ENCODE measurements at places on chromosomes 2 and 18.

- no peak for DNase-seq
These were observed 25.4 kb upstream of the SLC66A3 start for GRCh38 chr2:11129598-11130449.

DNA sequence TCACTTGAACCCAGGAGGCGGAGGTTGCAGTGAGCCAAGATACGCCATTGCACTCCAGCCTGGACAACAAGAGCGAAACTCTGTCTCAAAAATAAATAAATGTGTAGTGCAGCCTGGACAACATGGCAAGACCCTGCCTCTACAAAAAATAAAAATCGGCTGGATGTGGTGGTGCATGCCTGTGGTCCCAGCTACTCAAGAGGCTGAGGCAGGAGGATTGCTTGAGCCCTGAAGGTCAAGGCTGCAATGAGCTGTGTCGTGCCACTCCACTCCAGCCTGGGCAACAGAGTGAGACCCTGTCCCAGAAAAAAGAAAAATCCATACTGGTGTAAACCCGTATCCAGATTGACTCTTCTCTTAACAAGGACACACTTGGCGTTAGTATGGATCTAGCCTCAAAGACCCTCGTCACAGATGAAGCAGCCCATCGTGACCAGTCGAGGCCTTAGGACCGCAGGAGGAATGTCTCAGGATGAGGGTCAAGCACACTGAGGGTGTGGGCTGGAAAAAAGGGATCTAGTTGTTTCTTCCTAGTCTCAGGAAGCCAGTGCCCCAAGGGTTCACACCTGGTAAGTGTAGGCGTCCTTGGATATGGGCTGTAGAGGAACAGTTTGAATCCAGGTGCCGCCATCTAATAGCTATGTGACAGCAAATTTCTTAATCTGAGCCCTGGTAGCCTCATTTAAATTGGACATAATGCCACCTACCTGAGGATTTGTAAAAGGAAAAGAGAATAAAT lies 4.0 kb upstream of the GPBAR1 start:
- DNase-seq: no peak

- no peak for DNase-seq
These were observed 22.2 kb downstream of the ACVR2A start for GRCh38 chr2:147867050-147867449.

GRCh38 chr2:121297217-121297830 lies 12.3 kb upstream of the TFCP2L1 start:
- DNase-seq: peak; percentile 63

- DNase-seq: no peak
These were observed 31.5 kb downstream of the MOB4 start for GRCh38 chr2:197547163-197547900.

DNA sequence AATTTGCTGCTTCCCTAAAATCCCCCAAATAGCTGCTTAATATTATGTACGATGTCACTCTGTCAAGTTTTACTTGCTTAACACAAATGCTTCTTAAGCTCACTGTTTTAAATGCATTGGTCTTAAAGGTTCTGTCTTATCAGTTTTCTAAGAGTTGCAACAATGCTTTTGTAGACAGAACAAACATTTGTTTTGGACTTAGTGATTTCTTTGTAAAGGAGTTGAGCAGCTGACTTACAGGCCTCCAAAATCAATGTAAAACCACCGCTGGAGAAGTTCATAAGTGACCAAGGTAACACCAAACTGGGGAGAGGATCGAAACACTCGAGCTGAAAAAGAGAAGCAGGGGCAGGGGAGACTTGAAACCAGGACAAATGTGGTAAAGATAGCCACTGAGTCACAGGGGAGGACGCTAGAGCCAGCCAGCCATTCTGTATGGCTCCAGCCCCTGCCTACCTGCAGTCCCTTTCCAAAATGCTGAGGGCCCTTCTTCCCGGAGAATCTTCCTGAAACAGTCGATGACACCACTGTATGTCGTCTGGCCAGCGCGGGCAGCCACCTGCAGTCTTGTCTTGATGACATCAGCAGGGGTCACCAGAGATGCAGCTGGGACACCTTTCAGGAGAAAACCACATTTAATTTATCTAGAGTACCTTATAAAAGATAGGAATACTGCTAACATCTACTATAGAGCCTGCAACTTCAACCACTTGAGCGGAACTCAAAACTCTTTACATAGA lies 100.2 kb downstream of the DYNC1I2 start:
- DNase-seq: no peak

DNA sequence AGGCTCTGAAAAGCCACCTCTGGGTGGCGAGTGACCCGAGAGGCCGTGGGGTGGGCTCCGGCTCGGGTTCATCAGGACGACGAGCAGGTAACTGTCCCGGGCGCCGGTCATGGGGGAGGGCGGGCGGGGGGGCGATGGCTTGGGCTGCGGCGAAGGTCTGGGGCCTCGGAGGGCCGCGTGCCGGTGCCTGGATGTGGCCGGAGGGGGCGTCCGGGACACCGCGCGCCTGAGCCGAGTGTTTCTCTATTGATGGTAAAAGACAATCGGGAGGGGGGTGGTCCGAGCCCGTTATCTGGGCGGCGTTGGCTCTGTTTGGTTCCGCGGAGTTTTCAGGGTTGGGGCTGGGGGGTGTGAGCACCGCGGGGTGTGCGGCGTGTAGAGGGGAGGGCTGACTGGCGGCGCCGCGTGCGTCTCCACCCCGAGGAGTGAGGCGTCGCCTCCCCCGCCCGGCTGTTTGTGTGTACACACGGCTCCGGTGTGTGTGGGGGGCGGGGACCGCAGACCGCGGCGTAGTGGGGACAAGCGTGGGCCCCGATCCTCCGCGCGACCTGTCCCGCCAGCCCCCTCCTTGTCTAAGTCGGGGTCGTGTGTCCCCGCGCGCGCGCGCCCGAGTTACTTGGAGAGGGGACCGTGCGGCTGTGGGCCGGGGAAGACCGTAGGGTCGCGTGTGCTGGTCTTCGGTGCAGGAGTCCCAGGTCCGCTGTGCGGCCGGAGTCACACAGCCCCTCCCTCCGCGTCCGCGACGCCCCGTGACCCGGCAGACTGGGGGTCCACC lies 1.6 kb downstream of the CTIF start:
- peak; percentile 54 for DNase-seq

DNA sequence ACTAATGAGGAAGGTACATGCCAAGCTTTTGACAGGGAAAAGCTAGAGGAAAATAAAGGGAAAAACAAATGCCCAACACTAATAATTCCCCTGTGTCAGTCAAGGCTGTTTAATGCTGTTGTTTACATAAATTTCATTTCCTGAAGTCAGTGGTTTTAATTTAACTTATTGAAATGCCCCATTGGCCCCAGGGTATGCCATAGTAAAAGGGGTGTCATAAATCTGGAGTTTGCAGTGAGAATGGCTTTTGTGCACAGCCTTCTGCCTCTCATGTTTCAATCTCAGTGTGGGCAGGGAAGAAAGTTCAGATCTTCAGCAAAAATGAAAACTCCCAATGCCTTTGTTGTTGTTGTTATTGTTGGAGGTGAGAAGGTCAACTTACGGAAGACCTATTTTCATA lies 550.1 kb upstream of the DCC start:
- no peak for DNase-seq

DNA sequence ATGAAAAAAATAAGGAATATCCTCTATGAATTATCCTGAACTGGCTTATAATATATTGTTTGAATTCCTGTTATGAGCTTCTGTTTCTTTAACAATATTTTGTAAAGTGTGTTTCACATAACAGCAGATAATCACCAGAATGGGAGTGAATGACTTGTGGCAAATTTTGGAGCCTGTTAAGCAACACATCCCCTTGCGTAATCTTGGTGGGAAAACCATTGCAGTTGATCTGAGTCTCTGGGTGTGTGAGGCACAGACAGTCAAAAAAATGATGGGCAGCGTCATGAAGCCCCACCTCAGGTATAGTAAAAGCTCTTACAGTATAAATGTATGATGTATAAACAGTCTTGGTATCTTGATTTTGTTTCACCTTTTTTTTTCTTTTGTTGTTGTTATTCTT lies 5.9 kb downstream of the GEN1 start:
- DNase-seq: no peak

DNA sequence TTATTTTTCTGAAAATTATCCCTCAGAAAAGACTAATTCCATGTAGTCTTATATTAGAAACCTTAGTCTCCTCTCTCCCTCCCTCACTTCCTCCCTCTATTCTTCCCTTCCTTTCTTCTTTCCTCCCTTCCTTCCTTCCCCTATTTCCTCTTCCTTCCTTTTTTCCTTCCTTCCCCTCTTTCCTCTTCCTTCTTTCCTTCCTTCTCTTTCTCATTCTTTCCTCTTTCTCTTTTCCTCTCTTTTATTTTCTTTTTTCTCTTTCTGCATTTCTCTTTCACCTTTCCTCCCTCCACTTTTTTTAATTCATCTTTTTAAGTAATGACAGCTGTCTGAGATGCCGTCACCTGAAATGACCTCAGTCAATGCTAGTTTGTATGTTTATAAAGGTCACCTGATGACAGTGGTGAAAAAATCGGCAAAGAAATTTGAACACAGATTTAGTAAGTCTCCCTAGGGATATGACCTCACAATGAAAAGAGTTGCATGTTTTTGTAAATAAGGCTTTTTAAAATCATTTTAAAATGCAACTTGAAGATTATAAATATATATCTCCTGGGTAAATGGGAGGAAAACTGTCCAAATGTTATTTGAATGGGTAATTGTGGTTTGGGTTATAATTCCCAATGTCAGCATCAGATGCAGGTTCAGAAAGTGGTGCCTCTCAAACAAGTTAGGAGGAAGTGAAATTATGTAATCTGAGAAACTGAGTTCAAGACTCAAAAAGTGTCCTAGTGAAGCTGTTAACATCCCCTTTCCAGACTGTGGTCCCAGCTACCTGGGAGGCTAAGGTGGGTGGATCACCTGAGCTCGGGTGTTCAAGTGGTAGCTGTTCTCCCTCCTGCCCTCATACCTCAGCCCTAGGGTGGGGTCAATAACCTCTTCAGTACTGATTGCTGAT lies 90.3 kb upstream of the ST3GAL5 start:
- no peak for DNase-seq

GRCh38 chr2:74522516-74522915 lies 3.5 kb downstream of the DQX1 start:
- no peak for DNase-seq

DNA sequence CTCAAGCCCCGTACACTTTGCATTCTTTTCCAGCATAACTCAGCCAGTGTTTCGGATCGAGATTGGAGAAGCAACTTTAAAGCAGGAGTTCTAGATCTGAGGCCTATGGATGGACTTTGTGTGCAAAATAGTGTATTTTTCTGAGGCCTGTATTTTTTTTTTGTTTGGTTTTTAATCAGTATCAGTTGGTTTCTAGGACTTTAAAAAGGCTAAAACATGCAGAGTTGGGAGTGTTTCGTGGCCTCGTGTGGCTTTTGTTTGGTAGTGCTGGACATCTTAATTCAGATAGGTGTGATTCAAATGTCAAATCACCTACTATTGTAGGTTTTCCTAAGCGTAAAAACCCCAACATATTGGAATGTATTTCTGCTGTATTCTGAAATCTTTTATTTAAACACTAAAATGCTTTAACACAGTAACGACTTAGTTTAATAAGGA lies 282 bp upstream of the PUS10 start:
- DNase-seq: no peak

DNA sequence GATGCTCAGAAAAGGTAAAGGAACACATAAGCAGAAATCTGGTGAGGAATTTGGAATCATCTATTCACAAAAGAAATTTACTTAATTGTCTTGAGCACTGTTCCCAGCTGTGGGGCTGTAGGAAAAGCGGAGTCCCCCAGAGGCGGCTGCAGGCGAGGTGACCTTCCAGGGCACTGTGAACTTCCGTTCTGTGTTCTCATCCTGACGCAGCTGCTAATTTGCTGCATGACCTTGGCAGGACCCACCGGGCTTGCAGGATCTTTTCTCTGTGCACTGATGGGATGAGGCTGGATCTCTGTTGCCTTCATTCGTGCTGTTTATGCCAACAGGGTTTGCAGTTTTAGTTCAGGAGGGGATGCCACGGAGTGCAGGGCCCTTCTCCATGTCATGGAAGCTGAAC lies 301.9 kb upstream of the MYT1L start:
- no peak for DNase-seq

GRCh38 chr2:206981739-206982340 lies 42.5 kb downstream of the CPO start:
- DNase-seq: peak; percentile 34

DNA sequence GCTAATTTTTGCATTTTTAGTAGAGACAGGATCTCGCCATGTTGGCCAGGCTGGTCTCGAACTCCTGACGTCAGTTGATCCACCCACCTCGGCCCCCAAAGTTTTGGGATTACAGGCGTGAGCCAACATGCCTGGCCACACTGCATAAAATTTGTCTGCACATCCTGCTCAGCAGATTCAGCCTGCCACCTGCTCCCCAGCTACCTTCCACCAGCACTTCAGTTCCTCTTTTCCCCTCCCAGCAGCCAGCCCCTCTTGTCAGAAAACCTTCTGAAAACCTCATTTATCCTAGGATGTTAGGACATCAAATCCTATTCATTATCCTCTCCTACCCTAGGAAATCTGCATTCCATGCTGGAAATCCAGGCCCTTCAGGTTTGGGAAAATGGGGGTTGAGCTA lies 99.4 kb upstream of the STPG4 start:
- DNase-seq: no peak

DNA sequence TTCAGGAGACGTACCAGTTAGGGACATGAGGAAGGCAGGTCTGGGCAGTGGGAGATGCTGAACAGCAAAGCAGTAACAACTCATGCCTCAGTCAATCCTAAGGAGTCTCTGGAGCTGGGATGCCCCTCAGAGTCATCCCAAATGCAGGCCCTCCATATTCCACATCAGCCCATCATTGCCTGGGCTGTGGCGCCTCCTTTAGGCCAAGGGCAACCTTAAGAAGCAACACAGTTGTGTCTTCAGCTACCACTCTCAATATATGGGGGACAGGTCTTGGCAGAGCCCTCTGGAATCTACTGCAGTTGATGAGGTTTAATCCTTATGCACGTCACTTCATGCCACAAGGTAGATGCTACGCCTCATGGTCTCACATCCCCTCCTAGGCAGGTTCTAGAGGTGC lies 682.0 kb upstream of the RAB6C start:
- no peak for DNase-seq

DNA sequence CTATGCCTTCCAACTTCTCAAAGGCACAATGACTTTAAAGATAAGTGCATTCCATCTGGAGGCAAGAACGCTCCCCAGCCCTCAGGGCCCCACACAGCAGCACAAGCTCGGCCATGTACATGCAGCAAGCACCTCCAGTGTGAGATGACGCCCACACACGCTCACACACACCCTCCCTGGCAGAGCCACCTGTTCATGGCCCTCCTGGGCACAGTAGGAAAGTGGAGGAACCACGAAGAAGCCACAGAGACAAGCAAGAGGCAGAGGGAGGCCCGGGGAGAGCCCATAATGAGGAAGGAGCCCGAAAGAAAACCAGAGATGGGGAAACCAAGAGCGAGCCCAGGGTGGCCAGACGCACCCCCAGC lies 21.7 kb downstream of the BIN1 start:
- DNase-seq: no peak

GRCh38 chr2:67322353-67323001 lies 74.7 kb upstream of the ETAA1 start:
- peak; percentile 1 for DNase-seq

DNA sequence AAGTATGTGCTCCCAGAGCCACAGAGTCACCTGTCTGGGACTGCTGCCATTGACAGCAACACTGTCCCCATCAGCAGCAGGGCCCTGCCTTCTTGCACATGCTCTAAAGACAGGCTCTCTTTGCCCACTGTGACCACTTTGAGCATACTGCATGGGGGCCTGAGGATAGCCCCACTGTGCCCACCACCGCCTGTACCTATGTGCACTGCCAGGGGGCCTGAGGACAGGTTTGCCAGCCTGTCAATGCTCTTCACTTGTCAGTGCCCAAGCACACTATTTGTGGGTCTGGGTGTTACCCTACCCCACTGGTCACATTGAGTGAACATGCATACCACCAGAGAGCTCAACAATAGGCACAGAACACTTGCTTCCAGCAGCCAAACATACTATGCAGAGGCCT lies 1137.0 kb upstream of the FANCL start:
- DNase-seq: no peak

Data from frontal cortex (tissue), 4 donors.